ENCODE measurements at places on chromosomes 1 and 21.

DNA sequence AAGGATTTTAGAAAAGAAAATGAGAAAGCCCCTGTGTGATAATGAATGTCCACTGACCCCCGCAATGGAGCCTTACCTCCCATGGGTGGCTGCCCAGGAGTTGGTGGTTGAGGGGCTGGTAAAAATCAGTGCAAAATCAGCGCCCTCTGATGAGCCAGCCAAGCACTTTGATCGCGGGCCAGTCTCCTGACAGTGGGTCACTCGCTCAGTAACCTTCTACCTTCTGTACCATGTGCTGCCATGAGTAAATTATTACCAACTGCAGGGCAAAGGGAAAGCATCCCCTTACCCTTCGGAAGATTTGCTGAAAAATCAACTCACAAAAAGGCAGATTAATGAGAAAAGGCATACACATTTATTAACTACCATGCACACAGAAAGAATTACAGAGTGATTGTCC is 58.8 kb downstream of the KCNK1 start:
- no peak for DNase-seq

- peak; percentile 42 for DNase-seq
These were observed 546 bp downstream of the KIF21B start for GRCh38 chr1:201022820-201023516.

- no peak for DNase-seq
These were observed 6.6 kb downstream of the HYI start for GRCh38 chr1:43446881-43447835.

- DNase-seq = no peak
These were observed 18.4 kb downstream of the CD2 start for GRCh38 chr1:116772648-116773045.

DNA sequence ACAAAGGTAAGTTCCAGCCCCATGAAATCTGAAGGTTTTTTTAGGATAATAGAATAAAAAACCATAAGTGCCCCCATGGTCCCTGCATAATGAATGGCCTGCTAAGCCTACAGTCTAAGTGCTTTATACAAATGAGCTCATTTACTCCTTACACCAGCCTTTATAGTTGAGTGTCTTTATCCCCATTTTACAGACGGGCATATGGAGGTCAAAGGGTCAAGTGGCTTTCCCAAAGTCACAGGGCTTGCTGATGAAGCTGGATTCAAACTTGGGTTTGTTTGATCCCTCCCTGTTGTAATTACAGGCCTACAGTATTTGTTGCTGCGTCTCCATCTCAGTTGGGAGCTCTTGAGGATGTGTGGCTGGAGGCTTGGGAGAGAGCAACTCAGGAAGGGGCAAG is 28.3 kb upstream of the ARHGEF10L start:
- no peak for DNase-seq

DNA sequence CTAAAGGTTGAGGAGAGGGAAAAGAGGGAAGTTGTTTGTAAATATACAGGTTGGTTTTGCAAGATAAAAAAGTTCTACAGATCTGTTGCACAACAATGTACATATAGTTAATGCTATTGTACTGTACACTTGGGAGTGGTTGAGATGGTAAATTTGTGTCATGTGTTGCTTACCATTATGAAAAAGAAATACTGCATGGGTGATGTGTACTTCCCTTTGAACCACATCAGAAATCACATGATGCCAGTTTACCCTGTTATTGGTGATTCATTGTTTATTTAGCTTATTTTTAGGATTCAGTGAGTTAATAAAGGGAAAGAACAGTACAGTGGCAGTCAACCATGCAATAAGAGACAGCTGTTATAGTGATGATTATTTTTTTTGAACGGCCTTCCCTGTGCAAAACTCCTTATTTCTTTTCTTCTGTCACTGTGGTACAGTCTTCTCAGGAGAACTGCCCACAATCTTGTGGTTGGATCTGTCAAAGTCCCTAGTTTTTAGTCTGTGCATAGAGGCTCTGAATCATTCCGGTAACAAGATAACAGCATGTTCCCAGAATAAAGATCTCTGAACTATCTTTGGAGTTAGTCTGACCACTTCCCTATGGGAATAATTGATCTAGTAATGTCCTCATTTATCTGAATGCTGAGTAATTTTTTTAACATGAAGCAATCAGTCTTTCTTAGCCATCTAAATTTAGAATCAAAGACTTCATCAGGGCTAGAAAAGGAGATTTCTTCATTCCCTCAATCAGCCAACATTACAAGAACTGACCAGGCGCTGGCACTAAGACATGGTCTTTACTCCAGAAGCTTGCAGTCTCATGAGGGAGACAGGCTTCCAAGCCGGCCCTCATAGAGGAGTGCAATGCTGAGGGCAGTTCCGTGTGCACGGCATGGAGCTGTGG is 84.2 kb downstream of the SH3GLB1 start:
- DNase-seq = no peak

DNA sequence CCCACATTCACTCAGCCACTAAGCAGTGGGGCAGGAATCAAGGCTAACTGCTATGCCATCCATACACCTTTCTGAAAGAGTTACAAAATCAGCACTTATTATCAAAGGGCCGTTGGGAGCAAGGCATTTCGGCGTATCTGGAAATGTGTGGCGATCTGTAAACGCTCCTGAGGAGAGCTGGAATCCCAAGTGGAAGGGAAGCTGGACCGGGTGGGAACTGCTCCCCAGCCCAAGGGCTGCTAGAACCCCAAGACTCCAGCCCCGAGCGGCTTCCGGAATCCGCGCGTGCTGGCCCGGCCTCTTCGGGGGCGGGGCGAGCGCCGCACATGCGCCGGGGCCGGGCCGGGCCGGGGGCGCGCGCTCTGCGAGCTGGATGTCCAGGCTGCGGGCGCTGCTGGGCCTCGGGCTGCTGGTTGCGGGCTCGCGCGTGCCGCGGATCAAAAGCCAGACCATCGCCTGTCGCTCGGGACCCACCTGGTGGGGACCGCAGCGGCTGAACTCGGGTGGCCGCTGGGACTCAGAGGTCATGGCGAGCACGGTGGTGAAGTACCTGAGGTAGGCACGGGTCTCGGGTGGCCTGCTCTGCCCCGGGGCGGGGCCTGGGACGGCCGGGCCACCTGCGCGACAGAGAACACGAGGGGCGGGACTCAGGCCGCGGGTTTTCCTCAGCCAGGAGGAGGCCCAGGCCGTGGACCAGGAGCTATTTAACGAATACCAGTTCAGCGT is at the start of gene NAXE:
TSS of gene NAXE (plus strand) at position 345 of the 726 bp plus-strand sequence. CDS start at position 374, 29 bp downstream.
- DNase-seq = peak; percentile 67

DNA sequence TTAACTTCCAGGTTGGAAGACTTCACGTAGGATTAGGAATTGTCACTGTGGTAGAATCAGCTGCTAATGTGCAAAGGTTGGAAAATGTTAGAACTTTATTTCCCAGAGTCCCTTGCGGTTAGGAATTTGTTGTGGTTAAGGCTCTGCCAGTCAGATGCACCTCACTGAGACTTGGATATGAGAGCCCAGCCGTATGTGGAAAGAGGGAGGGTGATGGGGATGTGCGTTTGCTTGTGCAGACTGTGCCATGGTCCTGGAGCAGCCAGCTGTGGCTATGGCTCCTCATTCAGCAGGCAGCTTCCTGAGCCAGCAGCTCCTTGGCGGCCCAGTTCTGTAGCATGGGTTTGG is 12.5 kb downstream of the S100A10 start:
- DNase-seq = no peak

GRCh38 chr21:21897275-21897883 is 899.2 kb downstream of the NCAM2 start:
- no peak for DNase-seq

DNA sequence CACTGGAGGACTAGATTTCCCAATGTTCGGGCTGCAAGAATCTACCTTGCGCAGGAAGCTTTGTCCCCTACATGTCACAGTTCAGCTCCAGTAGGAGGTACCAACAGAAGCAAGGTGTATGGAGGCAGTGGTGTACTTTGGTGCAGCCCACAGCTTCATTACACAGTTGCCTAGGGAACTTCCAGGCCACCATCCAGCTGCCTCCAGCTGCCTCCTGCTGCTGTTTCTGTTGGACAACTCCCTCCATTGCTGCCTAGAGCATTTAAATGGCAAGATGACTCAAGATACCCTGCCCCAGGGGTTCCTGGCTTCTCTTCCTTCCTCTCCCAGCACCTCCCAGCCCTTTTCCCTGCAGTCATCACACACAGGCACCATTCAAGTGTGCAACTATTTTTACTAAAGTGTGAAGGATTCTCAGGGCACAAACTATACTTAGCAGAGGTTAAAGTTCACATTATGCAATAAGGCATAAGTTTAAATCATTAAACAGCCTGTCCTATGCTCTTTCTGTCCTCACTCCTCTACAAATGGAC is 39.0 kb upstream of the ATP1A1 start:
- no peak for DNase-seq

- DNase-seq = no peak
These were observed 32.8 kb upstream of the EPS15 start for GRCh38 chr1:51551848-51552296.

- DNase-seq = no peak
These were observed 49.4 kb downstream of the CDCP2 start for GRCh38 chr1:54103414-54103813.

DNA sequence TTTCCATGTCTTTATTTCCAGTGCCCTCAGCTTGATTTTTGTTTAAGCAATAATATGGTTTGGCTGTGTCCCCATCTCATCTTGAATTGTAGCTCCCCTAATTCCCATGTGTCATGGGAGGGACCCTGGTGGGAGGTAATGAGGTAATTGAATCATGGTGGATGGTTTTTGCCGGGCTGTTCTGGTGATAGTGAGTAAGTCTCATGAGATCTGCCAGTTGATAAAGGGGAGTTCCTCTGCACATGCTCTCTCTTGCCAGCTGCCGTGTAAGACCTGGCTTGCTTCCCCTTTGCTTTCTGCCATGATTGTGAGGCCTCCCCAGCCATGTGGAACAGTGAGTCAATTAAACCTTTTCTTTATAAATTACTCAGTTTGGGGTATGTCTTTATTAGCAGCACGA is 559.6 kb upstream of the ADAMTS5 start:
- no peak for DNase-seq

DNA sequence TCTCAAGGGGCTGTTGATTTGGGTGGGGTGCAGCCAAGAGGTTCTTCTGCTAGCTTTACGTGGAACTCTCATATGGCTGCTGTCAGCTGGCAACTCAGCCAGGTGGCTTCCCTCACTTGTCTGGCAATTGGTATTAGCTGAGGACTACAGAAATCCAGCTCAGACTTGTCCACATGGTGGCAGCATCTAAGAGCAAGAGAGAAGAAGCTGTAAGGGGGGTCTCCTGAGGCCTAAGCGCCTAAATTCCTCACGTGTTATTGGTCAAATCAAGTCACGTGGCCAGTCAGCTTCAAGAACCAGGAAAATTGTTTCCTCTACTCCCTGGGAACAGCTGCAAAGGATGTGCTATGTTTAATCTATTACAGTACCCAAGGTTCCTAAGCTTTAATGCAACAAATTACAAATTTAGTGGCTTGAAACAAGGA is 4.2 kb upstream of the DYRK3 start:
- no peak for DNase-seq

GRCh38 chr1:71087060-71087459 is 6.2 kb upstream of the ZRANB2 start:
- DNase-seq = no peak

- DNase-seq = no peak
These were observed 33.5 kb downstream of the IQGAP3 start for GRCh38 chr1:156538711-156539440.

DNA sequence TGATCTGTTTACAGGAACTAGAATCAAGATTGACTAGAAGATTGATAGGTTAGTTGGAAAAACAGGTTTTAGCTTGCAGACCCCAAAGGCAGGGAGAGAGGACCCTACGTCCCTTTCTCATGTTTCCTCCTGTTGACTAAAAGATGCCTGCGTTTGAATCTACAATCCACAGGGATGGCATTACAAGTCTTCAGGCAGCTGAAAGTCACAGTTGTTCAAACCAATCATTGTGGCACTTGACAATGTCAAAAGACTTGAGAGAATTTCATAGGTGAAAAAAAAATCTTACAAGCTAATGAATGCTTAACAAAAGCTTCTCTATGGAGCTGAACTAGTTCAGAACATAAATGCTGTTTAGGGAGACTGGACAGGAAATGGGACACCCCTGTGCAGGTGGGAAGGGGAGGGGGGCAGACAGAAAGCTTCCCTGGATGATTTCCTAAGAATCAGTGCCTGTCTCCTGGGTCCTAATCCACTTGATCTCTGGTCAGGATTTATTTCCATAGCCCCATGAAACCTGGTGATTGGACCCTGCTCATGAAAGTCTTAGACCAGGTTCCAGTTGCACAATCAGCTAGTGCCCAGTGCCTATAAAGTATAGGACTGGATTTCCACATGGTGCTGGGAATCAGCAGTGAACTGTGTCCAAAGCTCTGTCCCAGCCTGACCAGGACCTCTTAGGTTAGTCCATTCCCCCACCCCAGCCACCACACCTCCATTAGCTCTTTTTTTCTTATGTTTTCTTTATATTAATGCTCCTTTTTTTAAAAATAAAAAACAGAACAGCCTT is 91.6 kb upstream of the BCAR3 start:
- DNase-seq = no peak

DNA sequence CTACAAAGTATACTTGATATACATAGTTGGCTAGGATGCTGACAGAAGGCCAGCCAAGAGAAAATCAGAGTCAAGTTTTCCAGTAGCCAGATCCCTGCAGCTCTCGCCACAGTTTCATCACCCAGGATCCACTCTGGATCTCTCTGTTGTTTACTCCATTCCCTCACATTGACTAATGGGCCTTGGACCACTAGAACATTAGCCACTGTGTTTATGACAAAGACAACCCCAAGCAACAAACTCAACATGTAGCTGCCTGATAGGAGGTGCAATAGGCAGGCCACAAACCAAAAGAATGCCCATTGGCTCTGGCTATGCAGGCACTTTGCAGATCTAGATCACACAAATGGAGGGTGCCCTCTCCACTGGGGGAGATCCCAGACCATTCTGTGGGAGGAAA is 44.2 kb downstream of the ARHGEF11 start:
- DNase-seq = no peak

DNA sequence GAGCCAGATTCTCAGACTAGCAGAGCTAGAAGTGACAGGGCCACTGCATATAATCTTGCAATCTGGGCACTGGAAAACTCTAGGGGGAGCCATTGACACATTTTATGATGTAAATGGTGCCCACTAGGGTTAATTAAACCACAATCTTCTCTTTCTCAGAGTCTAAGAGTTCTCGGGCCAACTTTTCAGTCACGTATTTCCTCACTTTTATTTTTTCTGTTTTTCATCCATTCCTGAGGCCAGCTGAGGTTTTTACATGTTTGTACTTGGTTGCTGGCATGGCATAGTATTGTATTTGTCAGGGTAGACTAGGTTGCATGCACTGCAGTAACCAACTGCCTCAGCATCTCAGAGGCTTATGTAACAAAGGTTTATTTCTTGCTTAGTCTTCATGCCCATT is 138.2 kb downstream of the ZNF326 start:
- DNase-seq = no peak

GRCh38 chr1:83620016-83620415 is 378.9 kb downstream of the TTLL7 start:
- no peak for DNase-seq
